ENCODE measurements at places on chromosomes 7 and 10. TPM values are rescaled to one million over a fixed set of nuclear protein-coding genes. Genes with fewer than 3 reads are reported as not detected.

MEOX2 gene
- 0.25 TPM for total RNA-seq

- H3K4me1 ChIP-seq, result no peaks in the 10 kb centered on the region
- no peak overlapping the region for H3K4me3 ChIP-seq
- no peaks in the 10 kb centered on the region for H3K27me3 ChIP-seq
- no peak overlapping the region for H3K27ac ChIP-seq
These were observed 33.2 kb downstream of the DYDC1 start for GRCh38 chr10:80323311-80323710.

GRCh38 chr10:86840498-86840897 lies 84.1 kb downstream of the BMPR1A start:
- H3K27ac ChIP-seq, result peak overlapping the region; percentile 50
- peaks cover 17% of the 10 kb centered on the region for H3K36me3 ChIP-seq
- H3K27me3 ChIP-seq, result no peaks in the 10 kb centered on the region
- H3K4me3 ChIP-seq, result no peak overlapping the region
- H3K4me1 ChIP-seq, result peaks cover 17% of the 10 kb centered on the region

PLAU gene
- total RNA-seq, result 5.4 TPM

ADAMTS14 gene
- total RNA-seq, result 0.63 TPM

- peaks cover 20% of the 10 kb centered on the region for H3K4me1 ChIP-seq
- no peaks in the 10 kb centered on the region for H3K27me3 ChIP-seq
- no peak overlapping the region for H3K27ac ChIP-seq
- DNase-seq, result no peak
- no peak overlapping the region for H3K4me3 ChIP-seq
- H3K36me3 ChIP-seq, result no peaks in the 10 kb centered on the region
These were observed 306.2 kb downstream of the CCSER2 start for GRCh38 chr10:84634636-84635035.

GRCh38 chr10:61939902-61940301 lies 38.4 kb downstream of the ARID5B start:
- H3K4me3 ChIP-seq, result no peak overlapping the region
- H3K27ac ChIP-seq, result no peak overlapping the region
- no peak for DNase-seq
- no peaks in the 10 kb centered on the region for H3K36me3 ChIP-seq
- H3K4me1 ChIP-seq, result no peaks in the 10 kb centered on the region

- peak within 1 kb of the TSS; percentile 80 for H3K27ac ChIP-seq
- no peaks in the 10 kb centered on the region for H3K36me3 ChIP-seq
- DNase-seq, result peak; percentile 22
- peaks cover 29% of the 10 kb centered on the region for H3K4me1 ChIP-seq
- no peaks in the 10 kb centered on the region for H3K27me3 ChIP-seq
These were observed at the start of gene MYOZ1 for GRCh38 chr10:73641328-73642060. Gene MYOZ1 (minus strand): TSS chr10:73641474. CDS start chr10:73640017, 1,457 bp downstream.

DNA sequence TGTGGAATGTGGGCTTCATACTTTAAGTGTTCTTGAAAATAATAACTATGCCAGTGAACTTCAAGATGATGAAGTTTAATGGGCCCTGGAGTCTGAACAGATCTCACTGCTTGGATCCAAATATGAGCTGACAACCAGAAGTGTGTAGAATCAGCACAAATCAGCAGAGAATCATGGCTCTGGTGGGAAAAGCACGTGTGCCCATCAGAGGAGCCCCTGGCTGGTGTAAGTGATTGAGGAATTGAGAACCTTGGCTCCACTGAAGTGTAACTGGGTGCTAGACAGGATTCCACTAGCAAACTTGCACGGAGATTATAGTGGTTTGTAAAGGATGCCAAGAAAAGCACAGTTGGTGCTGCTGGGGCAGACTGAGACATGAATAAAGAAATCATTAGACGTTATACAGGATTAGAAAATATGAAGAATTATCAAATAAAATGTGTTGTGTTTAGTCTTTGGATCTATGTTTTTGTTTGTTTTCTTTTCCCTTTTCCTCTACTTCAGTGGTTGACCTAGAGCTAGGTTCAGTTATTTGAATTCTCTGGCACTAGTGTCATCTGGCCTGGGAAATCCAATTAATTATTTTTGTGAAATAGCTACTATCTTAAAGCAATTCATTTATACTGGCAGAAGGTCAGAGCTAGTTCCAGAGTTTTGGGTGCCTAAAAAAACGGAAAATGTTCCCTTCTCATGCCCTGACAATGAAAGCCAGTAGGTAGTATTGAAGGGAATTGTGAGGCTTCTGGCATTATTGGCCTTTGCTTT lies 175.7 kb upstream of the MEOX2 start:
- no peaks in the 10 kb centered on the region for H3K27me3 ChIP-seq
- no peak overlapping the region for H3K27ac ChIP-seq
- H3K4me3 ChIP-seq, result no peak overlapping the region

- no peak for DNase-seq
- no peak overlapping the region for H3K4me3 ChIP-seq
- no peaks in the 10 kb centered on the region for H3K36me3 ChIP-seq
- no peak overlapping the region for H3K27ac ChIP-seq
These were observed 103.0 kb downstream of the MYOF start for GRCh38 chr10:93378997-93379730.

ST8SIA6 gene
- not detected for total RNA-seq

- no peak for DNase-seq
- H3K27ac ChIP-seq, result peak overlapping the region; percentile 36
- H3K36me3 ChIP-seq, result peaks cover 6% of the 10 kb centered on the region
These were observed 113.7 kb upstream of the PDLIM1 start for GRCh38 chr10:95404462-95404858.

- H3K27me3 ChIP-seq, result no peaks in the 10 kb centered on the region
- no peak for DNase-seq
- no peak overlapping the region for H3K27ac ChIP-seq
- H3K4me1 ChIP-seq, result peaks cover 3% of the 10 kb centered on the region
These were observed 614.0 kb downstream of the AUTS2 start for GRCh38 chr7:70212281-70212680.

DNA sequence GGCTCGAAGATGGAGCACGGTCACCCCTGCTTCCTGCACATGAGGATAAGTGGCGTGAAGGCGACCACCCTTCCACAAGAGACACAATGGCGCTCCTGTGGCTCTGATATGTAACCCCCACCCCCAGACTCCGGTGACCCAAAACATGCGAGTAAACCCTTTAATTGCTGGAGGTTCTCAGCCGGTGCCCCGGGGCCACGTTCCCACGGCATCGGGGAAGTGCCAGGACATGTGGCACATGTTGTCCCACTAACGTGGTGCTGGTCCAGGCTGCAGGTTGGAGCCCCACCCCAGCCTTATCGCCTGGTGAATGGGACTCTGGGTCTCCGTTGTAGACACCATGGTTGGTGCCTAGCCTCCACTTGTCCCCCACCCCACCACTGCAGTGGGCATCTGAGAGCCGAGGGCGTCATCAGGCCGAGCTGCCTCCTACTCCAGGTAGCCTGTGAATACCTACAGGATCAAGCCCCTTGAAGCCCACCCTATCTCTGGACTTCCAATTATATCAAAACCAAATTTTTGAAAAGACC lies 132.8 kb downstream of the PRKAG2 start:
- DNase-seq, result no peak
- H3K27me3 ChIP-seq, result no peaks in the 10 kb centered on the region
- no peak overlapping the region for H3K27ac ChIP-seq
- peaks cover 11% of the 10 kb centered on the region for H3K4me1 ChIP-seq

DNA sequence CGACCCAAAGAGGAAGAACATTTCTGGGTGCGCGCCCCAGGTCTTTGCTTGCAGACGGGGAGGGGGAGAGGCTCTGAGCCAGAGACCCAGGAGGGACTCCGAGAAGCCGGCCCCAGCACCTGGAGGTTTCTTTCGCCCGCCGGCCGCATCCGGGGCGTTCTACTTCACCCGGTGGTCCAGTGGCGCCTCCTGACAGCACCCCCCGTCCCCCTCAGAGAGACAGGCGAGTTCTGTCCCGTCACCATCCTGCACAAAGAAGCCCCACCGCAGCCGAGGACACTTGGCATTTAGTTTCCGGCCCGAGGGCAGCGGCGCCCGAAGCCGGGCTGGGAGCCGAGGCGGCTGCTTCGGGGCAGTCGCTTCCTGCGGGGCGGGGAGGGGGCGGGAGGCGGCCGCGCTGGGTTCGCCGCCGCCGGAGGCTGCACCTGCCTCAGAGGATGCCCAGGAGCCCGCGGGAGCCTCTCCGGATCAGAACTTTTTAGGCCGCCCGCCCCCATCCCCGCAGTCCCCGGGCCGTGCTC lies at the start of gene TMEM178B:
Gene TMEM178B (plus strand): TSS at position 424 of the 521 bp plus-strand sequence.
- no peaks in the 10 kb centered on the region for H3K36me3 ChIP-seq
- H3K27me3 ChIP-seq, result peaks cover 97% of the 10 kb centered on the region
- H3K4me3 ChIP-seq, result peak within 1 kb of the TSS; percentile 43
- H3K4me1 ChIP-seq, result peaks cover 19% of the 10 kb centered on the region
- DNase-seq, result no peak
- no peak within 1 kb of the TSS for H3K27ac ChIP-seq

- H3K4me1 ChIP-seq, result no peaks in the 10 kb centered on the region
- peak; percentile 11 for DNase-seq
- H3K36me3 ChIP-seq, result no peaks in the 10 kb centered on the region
- no peak overlapping the region for H3K4me3 ChIP-seq
- no peaks in the 10 kb centered on the region for H3K27me3 ChIP-seq
These were observed 26.4 kb downstream of the CHST15 start for GRCh38 chr10:124066781-124067714.

- DNase-seq, result peak; percentile 3
- H3K4me3 ChIP-seq, result no peak overlapping the region
- no peaks in the 10 kb centered on the region for H3K4me1 ChIP-seq
- no peak overlapping the region for H3K27ac ChIP-seq
- H3K27me3 ChIP-seq, result no peaks in the 10 kb centered on the region
These were observed 442.0 kb downstream of the MDFIC start for GRCh38 chr7:115363916-115364315.

DNA sequence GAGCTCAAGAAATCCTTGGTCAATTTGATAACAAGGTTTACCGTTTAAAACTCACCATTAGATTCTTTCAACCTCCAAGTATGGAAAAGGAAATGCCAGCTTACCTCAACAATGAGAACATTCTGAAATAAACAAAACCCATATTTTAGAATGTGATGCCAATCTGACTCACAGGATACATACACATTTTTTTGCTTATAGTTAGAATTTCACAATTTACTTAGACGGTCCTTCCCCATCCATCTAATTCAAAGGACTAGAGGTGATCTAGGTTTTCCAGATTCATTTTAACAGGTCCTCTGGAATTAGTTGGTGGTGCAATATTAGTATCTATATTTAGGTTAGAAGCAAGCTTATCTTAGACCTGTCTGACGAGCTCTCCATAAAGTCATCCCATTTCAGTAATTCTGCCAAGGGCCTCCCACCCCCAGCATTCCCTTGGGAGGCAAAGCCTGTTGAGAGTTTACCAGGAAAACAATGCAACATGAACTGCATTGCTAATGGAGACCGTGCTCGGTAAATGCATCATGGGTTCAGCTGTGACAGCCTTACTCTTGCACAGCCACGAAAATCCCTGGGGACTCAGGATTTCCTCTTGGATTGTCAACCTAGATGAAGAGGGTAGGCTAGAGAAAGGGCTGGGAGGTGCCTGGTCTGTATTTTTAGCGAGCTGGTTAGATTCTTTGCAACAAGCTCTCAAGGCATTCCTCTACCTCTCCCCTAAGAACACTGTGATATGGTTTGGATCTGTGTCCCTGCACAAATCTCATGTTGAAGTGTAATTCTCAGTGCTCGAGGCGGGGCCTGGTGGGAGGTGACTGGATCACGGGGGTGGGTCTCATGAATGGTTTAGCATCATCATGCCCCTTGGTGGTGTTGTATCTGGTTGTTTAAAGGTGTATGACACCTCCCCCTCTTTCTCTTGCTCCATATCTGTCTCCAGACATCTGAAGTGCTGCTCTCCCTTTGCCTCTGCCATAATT lies 93.8 kb downstream of the PRTFDC1 start:
- H3K27ac ChIP-seq, result peak overlapping the region; percentile 61
- peak; percentile 48 for DNase-seq
- no peaks in the 10 kb centered on the region for H3K27me3 ChIP-seq
- H3K4me1 ChIP-seq, result peaks cover 25% of the 10 kb centered on the region
- no peak overlapping the region for H3K4me3 ChIP-seq

DNA sequence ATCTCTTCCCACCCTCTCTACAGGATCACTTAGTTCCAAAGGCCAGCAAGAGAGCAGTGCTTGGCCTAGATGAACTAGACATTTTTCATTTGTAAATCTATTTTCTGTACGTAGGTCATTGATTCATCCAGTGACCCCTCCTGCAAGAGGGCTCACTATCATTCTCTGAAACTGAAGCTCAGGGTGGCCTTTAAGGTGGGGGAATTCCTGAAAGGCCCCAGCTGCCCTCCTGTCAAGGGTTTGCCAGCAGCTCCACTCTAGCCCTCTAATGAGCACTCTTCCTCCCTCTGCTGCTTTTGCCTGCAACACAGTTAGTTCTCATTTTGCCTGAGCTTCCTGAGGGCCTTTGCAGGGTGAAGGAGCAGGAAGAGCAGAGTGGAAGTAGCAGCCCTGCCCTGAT lies 41.2 kb downstream of the LRRC18 start:
- H3K4me1 ChIP-seq, result no peaks in the 10 kb centered on the region
- no peak for DNase-seq
- H3K27ac ChIP-seq, result no peak overlapping the region
- no peaks in the 10 kb centered on the region for H3K36me3 ChIP-seq

DNA sequence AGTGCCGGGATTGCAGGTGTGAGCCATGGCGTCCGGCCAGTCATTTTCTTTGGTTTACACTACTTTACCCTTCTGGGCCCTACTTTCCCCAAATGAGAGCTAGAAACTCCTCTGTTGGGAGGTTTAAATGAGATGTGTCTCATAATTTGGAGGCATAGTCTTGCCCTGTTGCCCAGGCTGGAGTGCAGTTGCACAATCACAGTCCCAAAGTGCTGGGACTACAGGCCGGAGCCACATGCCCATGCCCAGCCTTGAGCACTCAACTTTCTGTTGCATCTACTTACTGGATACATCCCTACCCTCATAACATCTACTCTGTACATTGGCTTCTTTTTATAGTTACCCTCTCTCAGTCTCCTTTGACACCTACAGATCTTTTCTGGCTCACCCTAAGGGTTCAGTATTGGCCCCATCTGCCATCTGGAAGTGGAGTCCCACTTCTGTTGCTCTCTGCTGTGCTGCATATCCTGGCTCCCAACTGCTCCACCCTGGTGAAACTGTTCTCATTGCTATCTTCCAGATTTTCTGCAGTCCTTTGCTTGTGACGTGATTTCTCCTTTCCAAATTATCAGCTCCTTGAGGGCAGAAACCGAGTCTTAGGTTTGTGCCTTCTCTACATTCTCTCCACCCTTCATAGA lies 8.4 kb downstream of the EIF4H start:
- H3K4me1 ChIP-seq, result peaks cover 28% of the 10 kb centered on the region
- DNase-seq, result no peak
- H3K27ac ChIP-seq, result peak overlapping the region; percentile 73
- no peak overlapping the region for H3K4me3 ChIP-seq
- H3K36me3 ChIP-seq, result no peaks in the 10 kb centered on the region
